ENCODE measurements at places on chromosomes 1 and 21. TPM values are rescaled to one million over a fixed set of nuclear protein-coding genes. Genes with fewer than 3 reads are reported as not detected.

- no peaks in the 10 kb centered on the region for H3K27me3 ChIP-seq
- peaks cover 14% of the 10 kb centered on the region for H3K4me1 ChIP-seq
- no peaks in the 10 kb centered on the region for H3K36me3 ChIP-seq
- no peak for DNase-seq
- H3K27ac ChIP-seq, result no peak overlapping the region
- no peak overlapping the region for H3K4me3 ChIP-seq
Measured at GRCh38 chr21:29385934-29386520, 87.3 kb downstream of the BACH1 start.

Gene GPR25
- total RNA-seq, result 0.05 TPM

- H3K27ac ChIP-seq, result no peak overlapping the region
- no peaks in the 10 kb centered on the region for H3K27me3 ChIP-seq
- H3K4me3 ChIP-seq, result no peak overlapping the region
Measured at GRCh38 chr21:35190201-35190701, 141.1 kb upstream of the RUNX1 start.

Gene FLAD1
- total RNA-seq, result 26.7 TPM

- DNase-seq, result no peak
- no peaks in the 10 kb centered on the region for H3K27me3 ChIP-seq
- H3K4me3 ChIP-seq, result no peak overlapping the region
- H3K36me3 ChIP-seq, result no peaks in the 10 kb centered on the region
- H3K4me1 ChIP-seq, result no peaks in the 10 kb centered on the region
- no peak overlapping the region for H3K27ac ChIP-seq
Measured at GRCh38 chr1:88327391-88328267, 356.4 kb upstream of the PKN2 start.

Gene HAPLN2
- total RNA-seq, result 0.09 TPM

DNA sequence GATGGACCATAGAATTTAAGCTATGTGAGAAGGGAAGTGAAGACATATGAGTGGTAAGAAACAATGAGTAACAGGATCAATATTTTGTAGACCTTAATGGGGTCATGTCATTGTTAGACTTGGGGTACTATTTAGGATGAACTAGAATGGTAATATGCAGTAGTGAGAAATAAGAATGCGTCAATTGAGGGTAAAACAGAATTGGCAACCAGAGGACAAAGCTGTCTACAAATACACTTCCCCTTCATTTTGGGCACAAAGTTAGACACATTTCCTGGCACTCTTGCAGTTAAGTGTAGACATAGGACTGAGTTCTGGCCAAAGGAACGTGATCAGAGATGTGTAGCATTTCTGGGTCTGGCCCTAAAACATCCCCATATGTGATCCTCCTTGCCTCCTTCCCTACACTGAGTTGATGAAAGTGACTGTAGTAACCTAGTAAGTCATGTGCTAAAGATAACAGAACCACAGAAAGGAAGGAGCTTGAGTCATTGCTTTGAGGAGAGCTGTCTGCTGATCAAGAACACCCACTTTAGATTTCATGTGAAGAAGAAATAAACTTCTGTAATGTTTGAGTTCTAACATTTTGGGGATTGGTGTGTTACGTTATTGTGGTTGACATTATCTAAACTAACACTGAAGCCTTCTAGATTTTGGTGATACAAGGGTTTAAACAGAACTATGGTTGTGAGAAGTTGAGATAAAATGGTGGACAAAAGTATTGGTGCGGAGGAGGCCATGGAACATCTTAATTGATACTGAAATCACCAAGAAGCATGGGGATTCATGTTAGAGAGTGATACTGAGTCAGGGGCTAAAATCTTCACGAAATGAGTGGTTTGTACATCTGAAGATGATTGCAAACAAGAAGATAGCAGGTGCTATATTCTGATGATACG lies 41.7 kb downstream of the CD55 start:
- no peaks in the 10 kb centered on the region for H3K36me3 ChIP-seq
- DNase-seq, result peak; percentile 14
- no peaks in the 10 kb centered on the region for H3K27me3 ChIP-seq
- no peak overlapping the region for H3K27ac ChIP-seq
- no peaks in the 10 kb centered on the region for H3K4me1 ChIP-seq
- H3K4me3 ChIP-seq, result no peak overlapping the region

- no peaks in the 10 kb centered on the region for H3K4me1 ChIP-seq
- no peak for DNase-seq
- H3K27ac ChIP-seq, result no peak overlapping the region
- no peak overlapping the region for H3K4me3 ChIP-seq
- H3K27me3 ChIP-seq, result no peaks in the 10 kb centered on the region
- H3K36me3 ChIP-seq, result no peaks in the 10 kb centered on the region
Measured at GRCh38 chr1:175134500-175134899, 58.1 kb downstream of the KIAA0040 start.

- H3K27me3 ChIP-seq, result no peaks in the 10 kb centered on the region
- H3K4me3 ChIP-seq, result peak overlapping the region; percentile 51
- DNase-seq, result peak; percentile 42
- no peak overlapping the region for H3K27ac ChIP-seq
Measured at GRCh38 chr1:244918421-244919319, 54.3 kb upstream of the HNRNPU start.

- H3K27ac ChIP-seq, result no peak overlapping the region
- peaks cover 19% of the 10 kb centered on the region for H3K4me1 ChIP-seq
- peaks cover 3% of the 10 kb centered on the region for H3K36me3 ChIP-seq
- H3K4me3 ChIP-seq, result no peak overlapping the region
Measured at GRCh38 chr1:21673277-21673780, 4.2 kb upstream of the RAP1GAP start.

Gene UBL4B
- total RNA-seq, result not detected

- no peaks in the 10 kb centered on the region for H3K4me1 ChIP-seq
- H3K27ac ChIP-seq, result no peak overlapping the region
- DNase-seq, result no peak
- H3K36me3 ChIP-seq, result no peaks in the 10 kb centered on the region
- no peaks in the 10 kb centered on the region for H3K27me3 ChIP-seq
- H3K4me3 ChIP-seq, result no peak overlapping the region
Measured at GRCh38 chr1:62263814-62264353, 55.4 kb downstream of the KANK4 start.

DNA sequence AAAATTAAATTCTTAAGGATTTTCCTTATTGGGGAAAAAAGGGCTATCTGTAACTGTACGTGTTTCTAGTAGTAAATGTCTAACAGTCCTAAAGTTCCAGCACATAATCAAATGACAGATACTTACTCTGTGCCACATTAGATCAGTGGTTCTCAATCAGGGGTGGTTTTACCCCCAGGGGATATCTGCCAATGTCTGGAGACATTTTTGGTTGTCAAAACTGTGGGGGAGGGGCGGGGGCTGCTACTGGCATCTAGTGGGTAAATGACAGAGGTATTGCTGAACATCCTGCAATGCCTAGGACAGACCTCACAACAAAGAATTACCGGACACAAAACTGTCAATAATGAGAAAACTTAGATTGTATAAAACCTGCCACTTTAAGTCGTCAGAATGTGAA lies 33.4 kb upstream of the PTPRC start:
- no peak overlapping the region for H3K4me3 ChIP-seq
- no peaks in the 10 kb centered on the region for H3K27me3 ChIP-seq
- H3K4me1 ChIP-seq, result peaks cover 6% of the 10 kb centered on the region
- H3K36me3 ChIP-seq, result no peaks in the 10 kb centered on the region
- no peak overlapping the region for H3K27ac ChIP-seq
- no peak for DNase-seq

DNA sequence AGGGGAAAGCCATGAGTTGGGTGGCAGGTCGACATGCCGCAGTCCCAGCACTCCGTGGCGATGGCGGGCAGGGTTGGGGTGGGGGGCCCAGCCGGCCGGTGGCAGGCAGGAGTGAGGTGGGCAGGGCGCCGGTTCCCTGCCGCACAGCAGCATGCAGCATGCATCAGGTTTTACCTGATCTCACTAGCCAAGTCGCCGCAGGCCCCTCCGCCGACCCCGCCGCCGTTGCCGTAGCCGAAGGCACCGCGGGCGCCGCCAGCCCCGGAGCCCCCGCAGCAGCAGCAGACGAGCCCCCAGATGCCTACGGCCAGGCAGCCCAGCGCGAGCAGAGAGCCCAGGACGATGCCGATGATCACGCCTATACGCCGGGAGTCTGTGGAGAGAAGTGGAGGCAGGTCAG lies 6.7 kb downstream of the VSIG8 start:
- H3K4me1 ChIP-seq, result peaks cover 9% of the 10 kb centered on the region
- peaks cover 57% of the 10 kb centered on the region for H3K27me3 ChIP-seq
- no peak for DNase-seq
- no peaks in the 10 kb centered on the region for H3K36me3 ChIP-seq
- H3K4me3 ChIP-seq, result no peak overlapping the region

- no peak for DNase-seq
- no peaks in the 10 kb centered on the region for H3K36me3 ChIP-seq
- H3K4me1 ChIP-seq, result no peaks in the 10 kb centered on the region
- H3K27me3 ChIP-seq, result no peaks in the 10 kb centered on the region
Measured at GRCh38 chr1:22186311-22186710, 43.4 kb upstream of the WNT4 start.

GRCh38 chr1:17915511-17916197 lies 160.5 kb downstream of the ACTL8 start:
- H3K36me3 ChIP-seq, result no peaks in the 10 kb centered on the region
- no peaks in the 10 kb centered on the region for H3K27me3 ChIP-seq
- no peaks in the 10 kb centered on the region for H3K4me1 ChIP-seq

- no peak overlapping the region for H3K4me3 ChIP-seq
- no peak overlapping the region for H3K27ac ChIP-seq
- no peak for DNase-seq
- H3K27me3 ChIP-seq, result no peaks in the 10 kb centered on the region
- H3K4me1 ChIP-seq, result no peaks in the 10 kb centered on the region
Measured at GRCh38 chr1:27027575-27028250, 15.1 kb upstream of the TENT5B start.

GRCh38 chr21:17389311-17389710 lies 123.5 kb upstream of the CXADR start:
- no peak overlapping the region for H3K4me3 ChIP-seq
- no peaks in the 10 kb centered on the region for H3K4me1 ChIP-seq
- DNase-seq, result no peak
- H3K27ac ChIP-seq, result no peak overlapping the region
- no peaks in the 10 kb centered on the region for H3K27me3 ChIP-seq

- H3K4me3 ChIP-seq, result no peak overlapping the region
- H3K27me3 ChIP-seq, result peaks cover 22% of the 10 kb centered on the region
- H3K4me1 ChIP-seq, result no peaks in the 10 kb centered on the region
- no peak overlapping the region for H3K27ac ChIP-seq
- DNase-seq, result no peak
Measured at GRCh38 chr1:203379825-203380224, 28.9 kb upstream of the FMOD start.

DNA sequence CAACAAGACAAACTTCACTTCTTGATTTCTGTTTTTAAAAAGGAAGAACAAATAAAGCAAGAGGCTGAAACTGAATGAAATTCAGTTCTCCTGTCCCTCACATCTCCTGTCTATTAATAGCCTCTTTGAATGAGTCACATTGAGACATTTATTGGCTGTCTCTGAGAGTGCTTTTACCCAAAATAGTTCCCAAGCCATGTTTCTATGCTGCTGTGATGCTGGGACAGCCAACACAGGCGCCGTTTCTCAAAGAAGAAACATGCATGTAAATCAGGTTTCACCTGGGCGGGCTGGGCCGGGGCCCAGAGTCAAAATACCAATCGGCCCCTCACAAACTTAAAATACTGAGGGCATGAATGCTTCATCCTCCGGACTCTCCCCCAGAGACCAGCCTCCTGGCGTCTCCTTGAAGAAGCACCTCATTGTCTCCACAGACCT lies 105.2 kb downstream of the EDEM3 start:
- DNase-seq, result no peak
- H3K36me3 ChIP-seq, result no peaks in the 10 kb centered on the region
- no peak overlapping the region for H3K4me3 ChIP-seq
- no peaks in the 10 kb centered on the region for H3K4me1 ChIP-seq

GRCh38 chr1:162040657-162041056 lies 17.0 kb upstream of the OLFML2B start:
- H3K27me3 ChIP-seq, result no peaks in the 10 kb centered on the region
- H3K36me3 ChIP-seq, result no peaks in the 10 kb centered on the region
- H3K27ac ChIP-seq, result no peak overlapping the region

DNA sequence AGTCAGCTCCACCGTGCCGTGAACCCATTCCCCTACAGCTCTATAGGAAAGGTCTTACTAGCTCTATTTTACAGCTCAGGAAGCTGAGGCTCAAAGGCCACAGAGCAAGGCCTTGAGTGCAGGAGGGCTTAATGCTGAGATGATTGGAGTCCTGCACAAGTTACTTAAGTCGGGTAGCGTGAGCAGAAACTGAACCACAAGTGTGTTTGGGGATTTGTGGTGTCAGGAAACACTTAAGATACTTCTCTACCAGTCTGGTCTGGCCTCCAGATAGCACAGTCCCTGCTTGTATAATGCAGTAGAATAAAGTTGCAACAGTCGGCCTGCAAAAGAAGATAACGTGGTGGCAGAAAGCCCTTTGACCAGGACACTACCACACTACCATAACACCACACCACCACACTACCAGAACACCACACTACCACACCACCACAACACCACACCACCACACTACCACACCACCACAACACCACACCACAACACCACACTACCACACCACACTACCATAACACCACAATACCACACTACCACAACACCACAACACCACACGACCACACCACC lies 118.1 kb downstream of the SPSB1 start:
- peaks cover 49% of the 10 kb centered on the region for H3K4me1 ChIP-seq
- H3K27me3 ChIP-seq, result no peaks in the 10 kb centered on the region
- no peaks in the 10 kb centered on the region for H3K36me3 ChIP-seq
- no peak overlapping the region for H3K27ac ChIP-seq
- no peak overlapping the region for H3K4me3 ChIP-seq
- no peak for DNase-seq

- no peaks in the 10 kb centered on the region for H3K36me3 ChIP-seq
- no peak overlapping the region for H3K27ac ChIP-seq
- peak; percentile 10 for DNase-seq
- H3K27me3 ChIP-seq, result no peaks in the 10 kb centered on the region
Measured at GRCh38 chr21:30227633-30228404, 11.9 kb upstream of the CLDN8 start.

Gene PYCR2
- total RNA-seq, result 50.7 TPM

Gene JMJD4
- 17.8 TPM for total RNA-seq

Gene SH3BP5L
- 16.1 TPM for total RNA-seq

DNA sequence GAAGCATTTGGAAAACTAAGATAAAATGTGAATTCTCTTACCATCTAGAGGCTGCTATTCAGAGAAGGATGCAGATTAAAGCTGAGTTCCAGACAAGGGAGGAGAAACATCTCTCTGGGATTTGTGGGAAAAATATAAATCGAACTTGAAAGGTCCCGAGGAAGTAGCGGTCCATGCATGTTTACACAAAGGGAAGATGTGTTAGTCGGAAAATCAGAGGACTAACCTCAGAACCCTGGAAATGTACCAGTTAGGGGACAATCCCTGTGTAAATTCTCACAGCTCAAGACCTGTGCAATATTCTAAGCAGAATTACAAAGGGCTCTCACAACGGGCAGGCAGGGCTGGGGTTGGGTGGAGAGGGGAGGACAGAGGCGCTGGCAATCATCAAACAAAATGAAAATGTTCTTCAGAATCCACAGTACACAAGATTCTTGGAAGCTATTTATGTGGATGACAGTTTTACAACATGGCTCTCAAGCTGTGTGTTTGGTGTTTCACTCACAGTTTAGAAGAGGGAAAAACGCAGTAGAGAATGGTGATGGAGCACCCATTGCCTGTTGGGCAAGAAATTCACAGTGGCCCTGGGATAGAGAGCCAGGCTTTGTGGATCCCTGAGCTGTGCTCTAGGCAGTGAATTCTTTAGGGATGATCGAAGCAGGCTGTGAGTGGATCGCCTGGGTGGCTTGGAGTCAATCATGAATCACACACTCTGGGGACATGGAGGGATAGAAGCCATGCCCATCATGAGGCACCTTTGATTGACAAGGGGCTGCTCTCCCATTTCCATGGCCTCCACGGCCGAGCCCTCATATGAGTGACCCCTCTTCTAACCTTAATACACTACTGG lies 47.6 kb downstream of the KCNJ6 start:
- no peak overlapping the region for H3K4me3 ChIP-seq
- no peak for DNase-seq
- no peak overlapping the region for H3K27ac ChIP-seq
- no peaks in the 10 kb centered on the region for H3K36me3 ChIP-seq

Gene IL10
- total RNA-seq, result 1.8 TPM

Gene POU3F1
- 0.09 TPM for total RNA-seq

Gene CAP1
- 268 TPM for total RNA-seq

All from thymus (tissue), 14 donors.